ENCODE measurements at places on chromosomes 6 and 20.

- DNase-seq: no peak
Measured at GRCh38 chr6:134272374-134272773, 45.5 kb downstream of the SGK1 start.

DNA sequence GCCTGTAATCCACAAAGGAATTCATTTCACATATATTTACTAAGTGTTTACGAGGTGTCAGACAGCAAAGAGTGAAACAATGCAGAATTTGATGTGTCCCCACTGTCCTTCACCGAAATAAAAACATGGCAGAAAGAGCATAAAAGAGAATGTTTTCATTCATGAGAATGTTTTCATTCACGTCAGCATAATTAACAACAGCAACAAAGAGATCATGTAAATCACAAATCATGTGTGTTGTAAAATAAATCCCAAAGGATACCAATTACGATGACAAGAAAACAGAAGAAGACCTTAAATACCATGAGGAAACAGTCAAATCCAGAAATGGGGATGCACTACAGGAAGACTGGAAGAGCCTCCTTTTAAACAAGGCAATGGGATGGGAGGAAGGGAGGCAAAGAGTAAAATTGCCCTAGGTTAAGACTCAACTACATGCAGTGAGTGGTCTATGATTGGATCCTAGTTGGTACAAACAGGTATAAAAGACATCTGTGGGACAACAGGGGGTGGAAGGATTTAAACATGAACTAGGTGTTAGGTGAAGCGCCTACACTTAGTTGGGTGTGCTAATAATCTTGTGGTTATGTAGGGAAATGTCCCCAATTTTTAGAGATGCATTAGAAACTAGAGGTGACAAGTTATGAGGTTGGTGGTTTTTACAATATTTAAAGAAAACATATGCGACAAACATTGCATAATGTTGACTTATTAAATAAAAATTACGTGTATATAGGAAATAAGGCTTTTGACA lies 1.5 kb downstream of the ZSCAN31 start:
- no peak for DNase-seq

DNA sequence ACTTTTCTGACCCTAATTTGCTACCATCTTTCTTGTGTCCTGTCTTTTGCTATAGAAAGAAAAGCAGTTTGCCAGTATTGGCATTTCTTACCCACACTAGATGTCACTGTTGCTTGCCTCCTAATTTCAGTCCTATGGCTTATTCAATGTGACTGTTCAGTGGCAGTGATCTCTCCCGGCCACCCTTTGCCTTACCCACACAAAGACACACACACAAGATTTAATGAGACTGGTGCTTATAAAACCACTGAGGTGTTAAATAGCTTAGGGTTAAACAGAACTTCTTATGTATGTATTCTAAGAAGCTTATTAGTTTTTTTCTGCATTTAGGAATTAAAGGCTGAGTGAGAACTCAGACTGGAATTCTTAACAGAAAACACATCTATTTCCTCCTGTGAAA lies 233.6 kb upstream of the ASCC3 start:
- DNase-seq: no peak

GRCh38 chr6:166419717-166420116 lies 37.0 kb upstream of the MPC1 start:
- no peak for DNase-seq

- no peak for DNase-seq
Measured at GRCh38 chr20:20466341-20466879, 98.5 kb downstream of the INSM1 start.

DNA sequence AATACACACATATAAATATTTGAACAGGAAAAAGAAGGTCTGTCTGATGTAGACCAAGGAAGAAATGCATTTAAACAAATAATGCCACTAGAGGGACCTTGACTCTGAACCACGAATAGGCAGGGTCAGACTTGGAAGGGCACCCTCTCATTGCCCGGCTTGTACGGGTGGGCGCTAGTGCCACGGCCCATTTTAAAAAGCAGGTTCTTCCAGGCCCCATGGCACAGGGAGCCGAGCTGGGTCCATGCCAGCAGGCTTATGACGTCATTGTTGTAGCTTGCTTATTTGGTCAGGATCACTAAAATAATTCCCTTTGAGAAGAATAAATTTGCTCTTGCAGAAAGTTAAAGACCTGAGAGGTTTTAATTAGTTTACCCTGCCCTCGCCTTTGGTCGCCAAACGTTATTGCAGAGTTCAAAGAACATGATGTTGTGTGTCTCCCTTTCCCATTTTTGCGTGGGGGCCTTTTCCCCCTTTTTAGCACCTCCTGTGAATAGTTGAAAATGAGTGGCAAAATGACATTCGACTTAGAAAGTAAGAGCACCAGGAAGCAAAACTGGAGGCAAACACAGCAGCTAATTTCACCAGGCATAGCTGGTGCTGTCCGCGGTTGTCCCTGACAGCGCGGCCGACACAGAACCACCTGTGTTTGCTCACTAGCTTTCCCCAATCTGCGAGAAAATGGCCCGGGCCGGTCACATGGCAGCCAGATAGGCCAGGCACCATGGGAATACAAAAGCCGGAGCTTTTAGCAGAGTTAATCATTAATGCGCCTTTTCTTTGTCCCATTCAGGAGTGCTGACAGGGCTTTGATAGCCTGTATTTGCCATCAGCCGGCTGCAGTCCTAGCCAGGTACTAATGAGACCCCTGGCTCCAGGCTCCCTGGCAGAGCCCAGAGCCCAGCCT lies 93.8 kb downstream of the FOXA2 start:
- DNase-seq: no peak

DNA sequence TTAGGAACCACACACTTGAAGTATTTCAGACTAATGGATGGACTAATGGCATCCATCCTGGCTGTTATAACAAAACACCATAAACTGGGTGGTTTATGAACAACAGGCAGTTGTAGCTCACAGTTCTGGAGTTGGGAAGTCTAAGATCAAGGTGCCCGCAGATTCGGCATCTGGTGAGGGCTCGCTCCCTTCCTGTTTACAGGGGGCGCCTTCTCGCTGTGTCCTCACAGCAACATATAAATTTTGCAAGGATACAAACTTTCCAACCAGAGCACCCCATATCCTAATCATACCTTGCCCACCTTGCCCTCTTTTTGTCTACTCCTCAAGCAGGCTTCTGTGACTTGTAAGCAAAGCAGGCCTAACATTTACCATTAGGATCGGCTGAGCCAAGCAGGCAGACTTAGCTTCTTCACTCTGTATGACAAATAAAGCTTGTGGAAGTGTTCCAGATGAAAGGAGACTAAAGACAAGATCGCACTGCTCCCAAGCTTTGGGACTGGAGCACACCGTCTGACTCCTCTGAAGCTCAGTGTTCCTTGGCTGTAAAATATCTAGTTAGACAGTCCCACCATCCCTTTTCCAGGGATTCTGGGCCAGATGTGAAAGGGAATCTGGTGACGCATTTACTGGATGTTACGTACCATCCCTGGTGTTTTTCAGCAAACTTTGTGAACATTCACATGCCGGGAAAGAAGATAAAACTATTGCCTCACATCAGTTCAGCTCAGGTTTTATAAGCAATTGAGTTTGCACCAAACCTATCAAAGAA lies 34.9 kb downstream of the GFOD1 start:
- no peak for DNase-seq

DNA sequence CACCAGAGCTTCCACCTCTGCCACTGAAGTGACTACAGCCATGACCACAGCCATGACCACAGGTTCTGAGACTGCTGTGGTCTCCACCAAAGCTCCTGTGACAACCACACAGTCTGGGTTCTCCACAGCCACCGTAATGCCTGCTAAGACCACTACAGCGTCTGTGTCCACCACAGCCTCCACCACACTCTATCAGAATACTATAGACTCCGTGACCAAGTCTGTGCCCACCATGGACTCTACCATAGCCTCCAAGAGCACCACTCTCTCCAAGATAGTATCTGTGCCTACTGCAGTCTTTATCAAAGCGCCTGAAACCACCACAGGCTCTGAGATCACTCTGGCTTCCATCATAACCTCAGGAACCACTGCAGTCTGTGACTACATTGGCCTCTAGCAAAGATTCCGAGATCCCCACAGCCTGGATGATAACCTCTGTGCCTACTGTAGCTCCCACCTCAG lies 18.3 kb upstream of the MUC21 start:
- no peak for DNase-seq

DNA sequence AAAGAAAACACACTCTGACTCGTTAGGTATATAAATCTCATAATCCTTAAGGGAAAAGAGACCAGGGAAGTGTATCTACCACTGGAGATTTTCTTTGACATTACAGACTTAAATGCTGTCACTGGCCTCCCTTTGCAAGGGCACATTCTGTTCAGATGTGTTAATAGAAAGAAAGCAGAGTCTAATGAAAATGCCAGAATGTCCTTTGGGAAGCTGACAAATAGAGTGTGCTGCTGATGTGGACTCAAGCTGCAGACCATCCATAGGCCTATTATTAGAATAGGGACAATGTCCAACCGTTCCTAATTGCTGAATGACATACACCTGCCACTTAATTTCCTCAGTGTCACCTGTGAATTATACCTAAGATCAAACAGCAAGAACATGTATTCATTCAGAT lies 41.2 kb downstream of the SLC35D3 start:
- DNase-seq: no peak

GRCh38 chr6:110528101-110528929 lies 51.9 kb upstream of the SLC22A16 start:
- peak; percentile 27 for DNase-seq

DNA sequence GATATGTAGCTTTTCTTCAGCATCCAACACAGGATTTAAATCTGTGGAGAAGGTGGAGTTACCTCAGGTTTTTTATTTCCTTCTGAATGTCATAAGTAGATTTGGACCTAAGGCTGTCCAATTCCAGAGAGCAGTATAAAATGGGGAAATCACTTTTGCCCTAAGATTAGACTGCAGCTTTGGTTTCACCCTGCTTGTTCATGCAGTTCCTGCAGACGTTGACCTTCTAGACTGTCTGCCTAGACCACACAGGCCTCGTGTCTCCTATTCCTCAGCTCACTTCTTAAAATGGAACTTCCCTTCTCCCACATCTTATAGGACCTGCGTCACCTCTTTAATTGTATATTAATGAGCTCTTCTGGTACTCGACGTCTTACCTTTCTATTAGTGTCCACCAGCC lies 26.0 kb upstream of the C6orf62 start:
- DNase-seq: no peak

DNA sequence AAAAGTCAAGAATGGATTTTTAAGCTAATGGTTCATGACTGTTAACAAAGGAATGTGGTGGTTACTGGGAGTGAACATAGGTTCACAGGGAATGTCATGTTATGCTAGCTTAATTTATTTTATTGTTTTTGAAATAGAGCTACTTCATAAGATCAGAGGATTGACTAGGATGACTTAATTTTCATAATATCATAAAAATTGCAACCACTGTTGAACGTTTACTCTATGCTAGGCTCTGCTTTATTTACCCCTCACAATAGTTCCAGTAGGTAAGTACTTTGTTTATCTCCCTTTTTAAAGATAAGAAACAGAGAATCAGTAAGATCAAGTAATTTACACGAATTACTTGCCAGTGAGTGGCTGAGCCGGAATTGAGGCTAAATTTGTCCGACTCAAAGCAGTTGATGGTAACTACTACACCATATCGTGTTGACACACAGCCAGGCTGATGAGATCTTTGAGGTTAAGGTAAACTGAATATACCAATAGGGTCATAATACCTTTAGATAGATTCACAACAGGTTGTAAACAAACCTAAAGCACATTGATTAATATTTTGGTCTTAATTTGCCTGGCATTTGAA lies 194.6 kb upstream of the CITED2 start:
- DNase-seq: no peak

- DNase-seq: no peak
Measured at GRCh38 chr6:55212156-55212555, 37.8 kb downstream of the HCRTR2 start.

GRCh38 chr20:5670036-5670536 lies 80.1 kb upstream of the SHLD1 start:
- no peak for DNase-seq

GRCh38 chr20:32523613-32524213 lies 61.4 kb downstream of the NOL4L start:
- no peak for DNase-seq

GRCh38 chr6:140107216-140107615 lies 732.8 kb upstream of the CITED2 start:
- DNase-seq: no peak

DNA sequence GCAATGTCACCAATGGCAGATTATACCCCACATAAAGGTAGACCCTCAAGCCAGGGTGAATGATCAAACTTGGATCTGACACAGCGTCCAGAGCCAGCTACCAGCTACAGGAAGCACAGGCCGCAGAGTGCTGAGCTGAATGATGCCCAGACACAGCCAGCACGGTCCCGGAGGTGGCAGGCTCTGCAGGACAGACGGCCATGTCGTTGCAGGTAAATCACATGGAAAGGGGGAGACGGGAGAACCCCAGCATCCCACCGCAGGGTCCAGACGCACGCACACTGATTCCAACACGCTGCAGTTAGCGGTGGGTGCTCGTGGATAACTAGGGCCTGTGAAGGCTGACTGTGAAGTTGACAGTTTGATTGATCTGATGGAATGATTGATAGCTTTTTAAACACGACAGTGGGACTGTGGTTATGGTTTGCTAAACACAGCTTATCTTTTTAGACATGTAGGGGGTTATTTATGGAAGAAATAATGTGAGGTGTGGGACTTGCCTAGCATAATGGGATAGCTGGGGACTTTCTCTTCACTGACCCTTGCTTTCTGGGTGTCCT lies 228.5 kb downstream of the ERMARD start:
- peak; percentile 27 for DNase-seq

DNA sequence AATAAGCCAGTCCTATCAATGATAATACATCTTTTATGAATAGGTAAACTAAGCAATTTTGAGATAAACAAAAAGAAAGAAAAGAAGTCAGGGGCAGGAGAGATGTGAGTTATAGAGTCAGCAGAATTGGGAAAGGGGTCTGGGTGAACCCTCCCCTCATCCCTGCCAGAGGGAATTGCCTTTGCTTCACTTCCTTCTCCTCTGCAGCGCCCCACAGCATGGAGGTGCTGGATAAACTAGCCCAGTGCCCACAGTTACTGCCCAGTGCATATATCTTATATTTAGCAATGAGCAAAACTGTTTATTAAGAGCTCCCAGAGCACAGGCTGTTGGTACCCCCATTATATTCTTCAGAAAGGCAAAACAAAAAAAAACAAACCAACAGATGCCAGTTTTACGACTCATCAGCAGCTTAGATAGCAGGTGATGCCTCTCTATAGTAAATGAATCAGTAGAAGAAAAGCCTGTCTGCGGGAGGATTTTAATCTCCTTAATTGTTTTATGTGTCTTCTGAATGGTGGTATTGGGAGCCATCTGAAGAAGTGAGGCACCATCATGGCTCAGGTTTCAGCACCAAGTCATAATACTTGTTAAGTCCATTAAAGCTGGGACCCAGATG lies 419.2 kb downstream of the EPM2A start:
- DNase-seq: no peak

- DNase-seq: no peak
Measured at GRCh38 chr20:11716945-11717248, 200.8 kb upstream of the BTBD3 start.

- DNase-seq: no peak
Measured at GRCh38 chr6:99560668-99561067, 7.8 kb downstream of the CCNC start.

DNA sequence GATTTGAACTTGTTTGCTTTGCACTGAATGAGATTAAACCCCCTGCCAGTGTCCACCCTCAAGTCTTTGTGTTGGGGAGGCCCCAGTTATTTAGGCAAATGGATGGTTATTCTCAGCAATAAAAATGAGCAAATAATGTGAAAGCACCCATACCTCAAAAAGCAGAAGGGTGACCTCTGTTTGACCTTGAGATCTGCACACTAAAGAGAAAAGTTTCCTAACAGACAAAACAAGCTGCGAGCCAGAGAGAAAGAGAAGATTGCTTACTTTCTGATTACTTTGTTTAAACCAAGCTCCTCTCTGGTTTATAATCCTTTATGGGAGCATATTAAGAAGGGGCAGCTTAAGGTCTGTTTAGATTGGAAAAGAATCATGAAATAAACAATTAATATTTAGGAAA lies 30.4 kb upstream of the TRERF1 start:
- DNase-seq: no peak
